Germinal center (tissue), 1 donor: ENCODE measurements at places on chromosomes 6 and 20.

DNA sequence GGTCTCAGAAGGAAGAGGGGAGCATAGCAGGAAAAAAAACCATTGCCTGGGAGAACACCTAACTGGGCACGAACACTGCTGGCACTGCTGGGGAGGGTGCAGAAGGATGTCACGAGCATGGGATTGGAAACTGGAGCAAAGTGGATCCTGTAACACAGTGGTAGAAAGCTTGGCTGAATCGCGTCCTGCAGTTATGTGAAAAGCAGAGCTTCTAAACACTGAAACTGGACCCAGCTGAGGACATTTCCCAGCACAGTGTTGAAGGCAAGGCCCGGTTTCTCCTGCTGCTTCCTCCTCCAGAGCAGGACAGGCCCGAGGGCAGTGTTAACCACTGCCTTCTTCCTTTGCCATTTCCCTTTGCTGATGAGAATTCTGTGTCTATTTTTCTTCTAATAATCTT, 6.7 kb downstream of the APMAP start:
- no peak for DNase-seq

DNA sequence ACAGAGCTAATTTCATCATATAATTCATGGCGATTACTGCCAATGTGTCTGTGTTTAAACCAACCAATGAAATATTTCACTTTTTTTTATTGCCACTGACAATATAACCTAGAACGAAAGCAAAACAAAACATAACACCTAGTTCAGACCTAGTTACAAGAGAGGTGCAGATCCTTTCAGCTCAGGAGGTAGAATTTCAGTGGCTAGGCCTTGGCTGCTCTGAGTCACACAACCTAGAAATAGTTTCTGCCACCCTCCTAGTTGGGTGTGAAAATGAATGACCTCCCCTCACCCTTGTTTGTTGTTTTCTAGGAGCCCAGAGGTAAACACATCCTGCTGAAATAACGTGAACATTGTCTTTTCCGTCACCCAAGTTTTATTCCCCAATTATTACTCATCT, 356.3 kb downstream of the HTR1B start:
- no peak for DNase-seq

GRCh38 chr6:129748212-129748900, 38.4 kb upstream of the ARHGAP18 start:
- peak; percentile 46 for DNase-seq

GRCh38 chr6:146253691-146254090, 224.8 kb downstream of the GRM1 start:
- no peak for DNase-seq

- no peak for DNase-seq
These were observed 193.0 kb downstream of the FOXC1 start for GRCh38 chr6:1802491-1803395.

GRCh38 chr20:54382419-54382818, 93.0 kb upstream of the DOK5 start:
- no peak for DNase-seq

DNA sequence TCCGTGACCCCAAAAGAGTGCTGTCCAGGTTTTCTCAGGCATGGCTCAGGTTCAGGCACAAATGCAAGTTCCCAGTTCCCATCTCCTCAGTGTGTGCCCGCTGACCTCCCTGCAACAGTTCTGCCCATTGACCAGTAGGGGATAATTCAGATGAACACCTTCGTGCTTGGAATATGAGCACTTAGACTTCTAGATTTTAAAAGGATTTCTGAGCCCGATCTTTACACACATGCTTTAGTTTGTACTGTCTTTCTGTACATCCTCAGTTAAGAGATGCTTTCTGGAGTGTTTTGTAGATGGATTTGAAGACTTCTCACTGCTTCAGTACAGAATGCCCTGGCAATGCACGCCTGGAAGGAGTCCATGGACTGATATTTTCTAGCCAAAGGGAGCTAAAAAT, 239.6 kb upstream of the PLCB4 start:
- no peak for DNase-seq

DNA sequence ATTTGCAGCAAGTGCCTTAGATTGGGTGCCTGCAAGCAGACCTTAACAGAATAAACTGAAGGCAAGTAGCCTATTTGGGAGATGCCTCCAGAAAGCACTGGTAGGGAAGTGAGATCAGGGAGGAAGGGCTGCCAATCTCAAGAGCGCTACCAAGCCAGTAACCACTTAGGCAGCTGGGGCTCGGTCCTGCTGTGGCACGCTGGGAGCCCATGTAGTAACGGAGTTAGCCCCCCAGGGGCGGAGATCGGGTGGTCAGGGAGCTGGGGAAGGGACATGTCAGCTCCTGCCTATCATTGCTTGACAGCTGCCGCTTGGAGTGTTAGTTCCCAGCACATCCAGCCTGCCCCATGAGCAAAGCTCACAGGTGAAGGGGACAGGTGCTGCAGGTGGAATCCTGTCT, 127.0 kb downstream of the CEBPB start:
- no peak for DNase-seq

DNA sequence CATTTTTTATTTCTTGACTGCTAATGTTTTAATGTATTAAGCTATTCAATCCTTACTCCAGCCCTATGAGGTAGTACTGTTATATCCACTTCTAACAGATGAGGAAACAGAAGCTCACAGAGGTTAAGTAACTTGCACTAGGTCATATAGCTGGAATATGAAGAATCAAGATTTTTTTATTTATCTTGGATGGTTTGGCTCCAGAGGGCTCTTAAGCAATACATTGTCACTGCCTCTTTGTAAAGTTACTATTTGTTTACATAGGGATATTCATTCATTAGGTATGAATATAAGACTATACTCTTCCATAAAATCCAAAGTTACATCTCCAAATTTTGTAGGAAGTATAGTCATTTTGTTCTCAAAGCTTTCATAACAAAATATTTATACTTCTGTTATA, 113.8 kb downstream of the LAMP5 start:
- DNase-seq, result no peak

DNA sequence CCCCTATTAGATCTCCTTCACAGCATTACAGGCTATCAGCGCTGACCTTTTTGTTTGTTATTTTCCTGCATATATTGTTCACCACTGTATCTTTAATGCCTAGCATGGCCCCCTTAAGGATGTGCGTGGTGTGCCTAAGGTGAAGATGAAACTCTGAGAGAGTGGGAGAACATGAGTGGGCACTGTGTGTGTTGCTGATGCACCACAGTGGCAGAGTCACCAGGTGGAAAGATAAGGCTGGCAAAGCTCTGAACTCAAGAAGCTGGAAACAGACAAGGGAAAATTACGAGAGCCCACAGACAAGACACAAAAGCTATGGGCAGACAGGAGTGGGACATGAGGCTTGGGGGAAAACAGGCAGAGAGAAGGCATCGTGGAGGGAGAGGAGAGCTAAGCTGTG, 159.8 kb downstream of the INSM1 start:
- DNase-seq, result no peak

GRCh38 chr6:105135907-105136430, 43.8 kb downstream of the POPDC3 start:
- DNase-seq, result no peak

DNA sequence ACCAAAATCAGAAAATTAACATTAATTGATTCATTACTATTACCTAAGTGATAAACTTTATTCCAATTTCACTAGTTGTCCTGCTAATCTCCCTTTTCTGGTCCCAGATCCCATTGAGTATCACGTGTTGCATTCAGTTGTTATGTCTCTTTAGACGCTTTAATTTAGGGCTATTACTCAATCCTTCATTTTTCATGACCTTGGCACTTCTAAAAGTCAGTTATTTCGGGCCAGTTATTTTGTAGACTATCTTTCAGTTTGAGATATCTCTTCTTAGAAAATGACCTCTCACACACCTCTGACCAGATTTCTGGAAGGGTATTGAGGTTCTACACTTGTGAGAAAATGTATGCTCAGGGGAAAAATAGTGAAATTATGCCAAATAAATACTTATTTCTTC, 34.0 kb upstream of the TASP1 start:
- DNase-seq, result no peak

DNA sequence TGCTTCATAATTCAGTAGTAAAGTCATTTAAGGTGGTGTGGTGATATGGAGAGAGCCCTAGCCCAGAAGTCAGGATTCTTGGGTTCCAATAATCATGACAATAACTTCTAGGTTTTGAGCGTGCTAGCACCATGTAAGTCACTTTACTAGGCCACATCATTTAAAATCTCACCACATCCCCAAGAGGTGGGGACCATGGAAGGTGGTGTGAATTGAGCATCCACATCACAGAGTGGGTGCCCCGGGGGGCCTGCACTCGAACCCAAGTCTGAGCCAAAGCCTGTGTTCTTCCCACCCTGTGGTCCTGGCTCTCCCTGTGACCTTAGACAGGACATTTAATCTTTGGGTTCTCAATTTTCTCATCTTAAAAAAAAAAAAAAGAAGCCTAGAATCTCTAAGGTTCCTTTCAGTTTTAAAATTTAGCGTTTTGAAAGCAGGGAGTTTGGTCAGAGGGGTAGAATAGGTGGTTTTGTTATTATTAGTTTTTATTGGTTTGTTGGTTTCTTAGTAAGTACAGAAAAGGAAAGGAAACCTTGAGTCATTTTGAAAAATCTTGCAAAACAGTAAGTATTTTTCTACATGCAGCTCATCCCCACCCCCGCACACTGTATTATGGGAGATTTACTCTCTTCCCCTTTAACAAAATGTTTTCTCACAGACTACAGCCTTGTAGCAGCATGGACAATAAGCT, 26.4 kb downstream of the ARMC2 start:
- no peak for DNase-seq

- DNase-seq, result no peak
These were observed 125.8 kb upstream of the CST7 start for GRCh38 chr20:24823176-24823784.

GRCh38 chr6:144330017-144330987, 45.2 kb downstream of the UTRN start:
- no peak for DNase-seq

DNA sequence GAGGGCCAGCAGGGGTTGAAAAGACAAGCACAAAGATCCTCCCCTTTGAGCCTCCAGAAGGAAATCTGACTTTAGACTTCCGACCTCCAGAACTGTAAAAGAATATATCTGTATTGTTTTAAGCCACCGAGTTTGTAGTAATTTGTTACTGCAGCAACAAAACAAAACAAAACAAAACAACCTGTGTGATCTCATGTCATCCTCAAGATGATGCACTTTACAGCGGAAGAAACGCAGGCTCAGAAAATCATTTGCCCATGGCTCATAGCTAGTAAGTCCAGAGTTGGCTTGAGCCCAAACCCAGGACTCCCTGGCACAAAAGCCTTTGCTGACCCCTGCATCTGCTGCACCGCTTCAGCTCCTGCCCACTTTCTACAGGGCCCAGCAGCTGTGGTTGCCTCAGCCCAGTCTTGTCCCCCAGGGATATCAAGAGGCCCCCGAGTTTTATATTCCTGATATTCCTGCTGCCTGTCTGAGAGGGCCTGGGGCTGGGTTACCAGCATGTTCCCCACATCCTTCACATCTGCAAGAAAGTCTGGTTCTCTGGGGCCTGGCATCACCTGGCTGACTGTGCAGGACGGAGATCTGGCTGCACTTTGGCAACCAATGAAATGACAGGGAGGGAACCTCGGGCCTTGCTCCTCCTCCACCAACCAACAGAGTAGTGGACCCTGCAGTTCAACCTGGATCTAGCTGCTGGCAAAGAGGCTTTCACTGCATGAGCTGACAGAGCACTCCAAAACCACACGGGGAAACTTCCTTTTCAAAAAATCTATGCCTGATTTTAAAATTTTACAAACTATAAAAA, 56.9 kb downstream of the JPH2 start:
- DNase-seq, result no peak

DNA sequence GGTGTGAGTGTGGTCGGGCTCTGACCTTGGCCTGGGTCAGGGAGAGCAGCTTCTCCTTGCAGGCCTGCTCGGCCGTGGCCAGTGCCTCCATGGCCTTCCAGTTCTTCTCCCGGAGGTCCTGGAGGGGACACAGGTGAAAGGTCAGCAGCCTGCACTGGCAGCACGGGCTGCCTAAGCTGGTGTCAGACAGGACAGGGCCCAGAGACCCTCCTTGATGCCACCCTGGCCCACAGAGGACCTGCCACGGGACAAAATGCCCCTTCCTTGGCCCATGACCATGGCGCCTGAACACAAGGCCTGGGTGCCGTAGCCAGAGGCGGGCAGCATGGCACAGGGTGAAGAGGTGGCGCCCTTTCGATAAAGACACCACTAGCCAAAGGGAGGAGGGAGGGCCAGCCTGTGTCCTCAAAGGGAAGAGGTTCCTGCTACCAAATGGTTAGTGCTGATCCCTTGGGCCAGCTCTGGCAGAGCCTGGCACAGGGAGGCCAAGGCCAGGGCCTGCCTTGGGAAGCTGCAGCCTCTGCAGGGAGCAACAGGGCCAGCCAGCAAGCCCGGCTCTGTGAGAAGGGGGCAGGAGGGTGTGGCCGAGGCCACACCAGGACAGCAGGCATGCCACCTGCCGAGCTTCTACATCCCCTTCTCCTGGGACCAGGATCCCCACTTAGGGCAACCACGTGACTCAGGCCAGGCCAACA, 54.8 kb downstream of the DSTN start:
- DNase-seq, result no peak

DNA sequence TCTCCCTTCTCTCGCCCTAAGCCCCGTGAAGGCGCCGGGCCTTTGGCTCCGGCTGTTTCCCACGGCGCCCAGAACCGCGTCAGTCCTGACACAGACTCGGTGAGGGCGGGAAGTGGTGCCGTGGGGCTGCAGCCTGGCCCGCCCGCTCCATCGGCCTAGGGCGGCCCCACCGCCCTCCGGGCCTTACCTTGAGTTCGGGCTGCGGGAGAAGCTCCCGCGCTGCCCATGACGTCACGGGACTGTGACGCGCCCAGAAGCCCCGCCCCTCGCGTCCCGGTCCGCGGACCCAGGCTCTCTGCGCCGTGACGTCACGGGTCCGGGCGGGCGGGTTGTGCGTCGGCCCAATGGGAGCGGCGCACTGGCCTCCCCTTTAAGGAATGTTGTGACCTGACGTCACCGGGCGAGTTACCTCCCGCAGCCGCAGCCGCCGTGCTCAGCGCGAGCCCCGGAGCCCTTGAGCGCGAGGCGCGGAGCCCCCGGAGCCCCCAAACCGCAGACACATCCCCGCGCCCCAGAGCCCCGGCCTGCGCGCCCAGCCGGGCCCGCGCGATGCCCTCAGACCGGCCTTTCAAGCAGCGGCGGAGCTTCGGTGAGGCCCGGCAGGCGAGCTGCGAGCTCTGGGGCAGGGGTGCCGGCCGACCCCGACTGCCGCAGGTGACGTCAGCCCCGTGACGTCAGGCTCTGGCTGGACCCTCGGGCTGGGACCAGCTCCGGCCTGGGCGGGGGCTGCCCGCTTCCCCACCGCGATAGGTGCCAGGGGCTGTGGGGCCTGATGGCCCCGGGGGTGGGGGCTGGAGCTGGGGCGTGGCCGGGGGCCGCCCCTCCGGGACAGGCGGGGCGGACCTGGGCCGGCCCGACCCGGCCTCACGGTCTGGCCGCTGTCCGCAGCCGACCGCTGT, at the start of gene MAP1LC3A:
Gene MAP1LC3A, plus strand, starts transcription at position 399 of the 899 bp plus-strand sequence. Its CDS starts 151 bp downstream, at position 550.
- peak; percentile 91 for DNase-seq

DNA sequence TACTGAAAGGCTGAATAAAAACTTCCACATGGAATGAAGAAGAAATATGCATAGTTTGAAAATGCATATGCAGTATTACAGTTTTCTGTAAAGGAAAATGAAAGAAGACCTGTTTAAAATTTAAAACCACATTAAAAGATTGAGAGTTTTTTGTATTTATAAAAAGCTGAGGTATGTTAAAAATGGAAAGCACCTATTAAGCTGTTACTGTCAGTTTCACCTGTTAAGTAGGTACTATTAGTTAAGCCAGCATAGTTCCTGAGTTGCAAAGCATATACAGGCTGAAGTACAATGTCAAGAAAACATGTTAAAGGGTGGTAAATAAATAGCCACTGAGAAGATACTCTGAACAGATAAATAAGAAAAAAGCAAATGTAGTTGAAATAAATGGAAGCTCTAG, 69.9 kb downstream of the ATXN1 start:
- DNase-seq, result no peak
